ENCODE measurements at places on chromosomes 13 and 19.

DNA sequence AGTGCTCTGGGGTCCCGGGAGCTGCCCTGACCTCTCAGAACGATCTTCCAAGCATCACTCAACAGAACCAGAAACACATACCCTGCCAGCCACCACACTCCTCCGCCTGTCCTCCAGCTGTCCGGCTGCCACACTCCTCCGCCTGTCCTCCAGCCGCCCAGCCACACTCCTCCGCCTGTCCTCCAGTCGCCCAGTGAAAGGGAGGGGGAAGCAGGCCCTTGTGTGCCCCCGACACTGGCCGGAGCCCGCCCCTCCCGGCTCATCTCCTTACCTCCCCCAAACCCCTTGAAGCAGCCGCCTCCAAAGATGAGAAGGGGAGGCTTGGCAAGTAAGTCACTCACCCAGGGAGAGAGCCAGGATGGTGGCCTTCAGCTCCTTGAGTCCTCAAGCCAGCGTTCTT is 40.2 kb downstream of the STK24 start:
- no peak for DNase-seq

GRCh38 chr19:30133803-30134202 is 191.8 kb downstream of the URI1 start:
- DNase-seq: no peak

- DNase-seq: no peak
Measured at GRCh38 chr19:4352701-4353121, 9.3 kb downstream of the MPND start.

- DNase-seq: no peak
Measured at GRCh38 chr19:48121909-48122371, 11.3 kb upstream of the PLA2G4C start.

- DNase-seq: peak; percentile 86
Measured at GRCh38 chr19:48720613-48721296, 1.2 kb upstream of the MAMSTR start.

All from stimulated activated CD8-positive, alpha-beta memory T cell treated with anti-CD3 and anti-CD28 coated beads, Interleukin-7, amount 100 ng/mL, for 24 hours (primary cell).